H4 (cell line): ENCODE measurements at places on chromosomes 5 and 9.

DNA sequence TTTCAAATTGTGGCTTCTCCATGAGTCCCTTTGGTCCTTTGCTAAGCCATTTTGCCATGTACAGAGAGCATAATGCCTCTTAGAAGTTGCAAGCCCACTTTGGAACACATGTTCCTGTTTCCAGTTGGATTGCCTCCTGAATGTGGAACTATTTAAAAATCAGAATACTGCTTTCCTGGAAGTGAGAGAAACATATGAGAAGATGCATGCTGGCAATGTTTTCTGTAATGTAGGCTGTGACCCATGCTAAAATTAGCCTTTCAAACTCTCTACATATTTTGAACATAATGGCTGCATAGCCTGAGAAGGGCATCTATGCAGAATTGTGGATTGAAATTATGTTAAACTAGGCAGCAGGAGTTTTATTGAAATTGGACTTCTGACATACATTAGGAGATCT is 175.5 kb upstream of the PAPPA start:
- no peak for DNase-seq

DNA sequence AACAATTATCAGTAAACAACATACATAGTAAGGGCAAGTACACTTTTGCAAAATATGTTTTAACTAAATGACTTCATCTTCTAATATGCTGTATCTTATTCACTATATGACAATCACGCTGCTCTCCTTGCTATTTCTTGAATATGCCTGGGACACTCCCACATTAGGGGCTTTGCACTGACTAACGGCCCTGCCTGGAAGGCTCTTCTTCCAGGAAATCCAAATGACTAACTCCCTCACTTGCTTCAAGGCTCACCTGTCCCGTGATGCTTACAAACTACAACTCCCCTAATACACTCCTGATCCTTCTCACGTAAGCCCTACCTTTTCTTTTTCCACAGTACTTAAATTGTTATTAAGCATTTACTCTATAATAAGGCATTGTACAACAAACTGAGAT is 10.6 kb downstream of the ERP44 start:
- DNase-seq: no peak

GRCh38 chr5:125032286-125032685 is 285.8 kb upstream of the ZNF608 start:
- peak; percentile 37 for DNase-seq

DNA sequence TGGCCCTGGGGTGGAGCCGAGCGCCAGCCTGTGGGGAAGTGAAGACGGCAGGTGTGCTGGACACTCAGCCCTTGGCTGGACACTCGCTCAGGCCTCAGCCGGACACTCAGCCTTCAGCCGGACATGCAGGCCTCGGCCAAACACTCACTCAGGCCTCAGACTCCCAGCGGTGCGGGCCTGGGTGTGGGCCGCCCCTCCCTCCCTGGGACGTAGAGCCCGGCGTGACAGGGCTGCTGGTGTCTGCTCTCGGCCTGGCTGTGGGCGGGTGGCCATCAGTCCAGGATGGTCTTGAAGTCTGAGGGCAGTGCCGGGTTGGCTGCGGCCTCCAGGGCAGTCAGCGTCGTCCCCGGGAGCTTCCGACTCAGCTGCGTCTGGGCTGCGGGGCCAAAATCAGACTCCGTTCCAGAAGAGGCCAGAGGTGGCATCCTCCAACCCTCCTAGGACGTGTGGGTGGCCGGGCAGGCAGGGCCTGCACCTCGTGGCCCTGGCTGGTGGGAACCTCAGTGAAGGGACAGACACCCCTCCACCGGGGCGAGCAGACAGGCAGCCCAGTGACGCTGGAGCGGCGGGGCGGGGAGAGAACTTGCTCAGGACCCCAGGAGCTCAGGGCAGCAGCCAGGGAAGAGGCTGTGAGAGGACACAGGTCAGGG is 28.4 kb downstream of the SLC6A18 start:
- no peak for DNase-seq

DNA sequence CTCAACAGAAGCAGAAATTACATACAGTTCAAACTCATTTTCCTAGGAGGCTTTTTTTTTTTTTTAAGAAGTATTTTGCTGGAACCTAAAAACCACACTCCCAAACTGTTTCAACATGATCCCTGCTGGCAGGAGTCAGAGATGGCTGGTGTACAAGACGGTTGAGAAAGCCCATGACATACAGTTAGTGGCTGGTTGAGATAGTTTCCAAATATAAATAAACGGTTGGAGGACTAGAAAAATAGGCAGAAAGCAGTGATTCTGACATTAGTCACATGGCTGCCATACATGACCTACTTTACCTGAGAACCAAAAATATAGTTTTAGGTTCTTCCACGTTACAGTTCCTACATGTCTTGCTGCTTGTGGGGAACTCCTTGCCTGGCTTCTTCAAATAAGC is 31.7 kb upstream of the BASP1 start:
- DNase-seq: peak; percentile 76

- no peak for DNase-seq
These were observed 134.2 kb downstream of the SPATA31D1 start for GRCh38 chr9:82122731-82123130.

GRCh38 chr5:78797936-78798672 is 149.5 kb upstream of the LHFPL2 start:
- no peak for DNase-seq

GRCh38 chr5:424301-425110 is 18.5 kb upstream of the EXOC3 start:
- DNase-seq: no peak

DNA sequence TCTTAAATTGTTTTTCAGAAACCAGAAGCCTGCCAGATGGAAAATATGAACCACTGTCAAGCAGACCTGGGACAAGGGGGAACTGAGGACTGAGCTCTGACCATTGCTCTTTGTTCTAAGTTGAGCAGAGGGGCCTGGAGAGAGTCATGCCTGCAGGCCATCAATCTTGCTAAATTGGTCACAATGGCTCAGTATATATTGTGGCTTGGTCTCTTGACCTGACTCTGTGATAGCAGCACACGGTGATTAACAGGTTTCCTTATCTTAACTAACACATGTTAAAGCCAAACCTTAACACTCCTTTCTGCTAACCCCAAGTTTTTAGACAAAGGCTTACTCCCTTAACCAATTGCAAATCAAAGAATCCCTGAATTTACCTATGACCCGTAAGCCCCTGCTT is 1281.2 kb upstream of the NUDT12 start:
- DNase-seq: no peak

GRCh38 chr9:76697554-76697953 is 66.7 kb upstream of the PCA3 start:
- no peak for DNase-seq

DNA sequence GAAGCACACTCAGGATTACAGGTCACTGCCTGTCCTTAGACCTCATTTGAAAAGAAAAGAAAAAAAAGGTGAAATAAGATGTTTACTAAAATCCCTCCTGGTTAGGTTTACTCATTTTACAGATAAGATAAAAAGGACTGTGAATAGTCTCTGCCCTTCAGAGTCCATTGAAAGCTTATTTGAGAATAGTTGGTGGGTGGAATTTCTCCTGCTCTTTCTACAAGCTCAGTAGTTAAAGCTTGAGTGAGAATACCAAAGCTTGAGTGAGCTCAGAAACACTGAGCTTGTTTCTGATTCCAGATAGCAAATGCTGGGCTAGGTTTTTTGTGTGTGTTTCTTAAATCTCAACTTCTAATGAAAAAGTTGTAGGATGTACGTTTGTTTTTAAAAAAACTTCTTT is 106.7 kb downstream of the SLF1 start:
- DNase-seq: no peak

DNA sequence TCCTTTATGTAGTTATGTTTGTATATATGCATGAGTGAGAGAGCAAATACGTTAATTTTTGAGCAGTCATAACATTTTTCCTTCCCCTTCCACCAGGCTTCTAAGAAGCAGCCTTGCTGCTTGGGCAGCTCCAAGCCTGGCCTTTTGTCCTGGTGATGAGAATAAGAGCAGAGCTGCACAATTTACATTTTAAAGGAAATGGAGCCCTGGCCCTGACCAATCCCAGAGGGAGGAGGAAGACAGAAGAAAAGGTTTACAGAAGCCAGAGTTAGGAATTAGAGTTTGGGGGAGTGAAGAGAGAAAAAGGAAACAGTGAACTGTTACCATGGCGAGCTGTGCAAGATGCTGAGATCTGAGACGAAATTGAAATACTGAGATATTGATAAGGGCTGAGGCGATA is 25.3 kb upstream of the EFNA5 start:
- DNase-seq: no peak

DNA sequence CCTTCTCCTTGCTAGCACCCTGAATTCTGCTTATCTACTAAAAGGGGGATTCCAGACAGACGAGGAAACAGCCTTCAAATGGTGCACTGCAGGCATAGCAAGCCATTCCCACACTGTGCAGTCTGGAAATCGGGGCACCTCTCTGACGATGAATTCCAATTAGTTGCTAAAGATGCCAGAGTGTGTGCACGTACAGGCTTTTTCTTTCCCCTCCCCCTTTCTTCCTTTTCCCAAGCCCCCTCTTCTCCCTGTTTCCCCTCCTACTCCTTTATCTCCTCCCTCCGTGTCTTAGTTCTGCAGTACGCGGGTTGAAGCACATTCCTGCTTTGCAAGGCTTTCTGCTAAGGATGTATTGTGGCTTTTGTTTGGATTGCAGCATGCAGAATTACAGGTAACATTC is at the start of gene GPR21:
GPR21 (plus strand) TSS at position 316 of the 400 bp plus-strand sequence. CDS start 900 bp downstream, outside the sequence.
- DNase-seq: no peak

GRCh38 chr9:130320723-130321481 is 55.3 kb downstream of the HMCN2 start:
- no peak for DNase-seq

DNA sequence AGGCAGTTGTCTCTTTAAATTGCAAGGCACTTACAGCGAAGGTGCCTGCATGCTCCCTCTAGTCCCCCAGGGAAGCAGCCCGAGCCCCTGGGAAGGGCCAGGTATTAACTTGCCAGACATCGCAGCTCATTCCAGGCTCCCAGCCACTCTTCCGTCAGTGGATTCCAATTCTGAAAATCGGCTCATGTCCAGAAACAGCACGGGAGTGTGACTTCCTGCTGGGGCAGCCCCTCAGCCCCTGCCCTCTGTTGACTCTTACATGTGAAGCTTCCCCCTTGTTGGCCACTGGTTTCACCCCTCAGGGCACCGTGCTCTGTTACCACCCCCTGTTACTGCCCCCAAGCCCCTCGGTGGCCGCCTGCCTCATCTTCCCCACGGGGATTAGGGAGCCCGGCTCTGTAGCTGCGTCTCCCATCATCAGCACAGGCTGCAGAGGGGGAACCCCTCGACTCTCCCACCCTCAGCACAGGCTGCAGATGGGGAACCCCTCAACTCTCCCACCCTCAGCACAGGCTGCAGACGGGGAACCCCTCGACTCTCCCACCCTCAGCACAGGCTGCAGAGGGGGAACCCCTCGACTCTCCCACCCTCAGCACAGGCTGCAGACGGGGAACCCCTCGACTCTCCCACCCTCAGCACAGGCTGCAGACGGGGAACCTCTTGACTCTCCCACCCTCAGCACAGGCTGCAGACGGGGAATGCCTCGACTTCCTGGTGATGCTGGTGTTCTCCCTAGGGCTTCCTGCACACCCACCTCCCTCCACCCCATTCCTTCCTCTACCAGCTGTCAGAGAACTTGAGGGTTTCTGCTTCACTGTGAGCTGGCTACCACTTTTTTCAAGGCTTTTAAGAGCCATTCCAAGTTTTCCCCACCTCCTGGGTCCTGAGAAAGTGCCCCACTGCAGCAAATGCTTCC is 11.1 kb upstream of the CACNA1B start:
- DNase-seq: no peak

DNA sequence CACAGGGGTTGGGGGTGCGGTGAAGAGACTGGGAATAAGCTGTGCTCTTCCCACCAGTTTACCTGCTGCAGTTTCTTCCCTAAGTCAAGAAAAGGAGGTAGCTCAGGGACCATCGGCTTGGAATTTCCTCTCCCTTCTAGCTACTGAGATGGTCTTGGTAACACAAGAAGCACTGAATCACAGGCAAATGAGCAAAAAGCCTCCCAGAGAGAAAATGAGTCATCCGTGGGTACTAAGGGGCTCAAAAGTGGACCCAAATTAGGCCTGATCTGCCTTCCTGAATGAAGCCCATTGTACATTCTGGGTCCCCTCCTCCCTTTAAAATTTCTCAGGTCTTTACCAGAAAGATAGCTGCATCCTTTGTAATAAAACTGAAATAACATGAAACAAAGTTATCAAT is 49.9 kb downstream of the PTPN3 start:
- DNase-seq: no peak

- no peak for DNase-seq
These were observed 4.4 kb upstream of the MEF2C start for GRCh38 chr5:88887342-88887741.

GRCh38 chr9:104725014-104725413 is 22.5 kb upstream of the NIPSNAP3A start:
- no peak for DNase-seq

- DNase-seq: no peak
These were observed 40.2 kb downstream of the MRPL36 start for GRCh38 chr5:1759378-1759970.

DNA sequence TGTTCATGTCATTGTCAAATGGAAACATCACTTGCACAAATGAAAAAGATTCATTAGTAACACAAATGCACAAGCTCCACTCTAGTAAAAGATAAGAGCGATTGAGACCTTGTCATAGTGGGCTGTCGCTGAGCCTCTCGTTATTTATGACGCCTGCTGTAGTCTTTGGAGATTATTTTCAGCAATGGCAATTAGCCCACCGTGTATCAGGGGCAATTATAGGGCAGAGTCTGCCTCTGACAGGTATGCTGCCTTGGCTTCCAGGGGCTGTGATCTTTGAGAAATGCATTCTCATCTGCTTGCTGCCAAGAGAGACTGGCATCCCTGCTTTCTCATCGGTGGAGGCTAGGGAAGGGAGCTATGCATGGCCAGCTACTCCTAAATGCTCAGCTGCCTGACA is 426.8 kb upstream of the CLINT1 start:
- no peak for DNase-seq

DNA sequence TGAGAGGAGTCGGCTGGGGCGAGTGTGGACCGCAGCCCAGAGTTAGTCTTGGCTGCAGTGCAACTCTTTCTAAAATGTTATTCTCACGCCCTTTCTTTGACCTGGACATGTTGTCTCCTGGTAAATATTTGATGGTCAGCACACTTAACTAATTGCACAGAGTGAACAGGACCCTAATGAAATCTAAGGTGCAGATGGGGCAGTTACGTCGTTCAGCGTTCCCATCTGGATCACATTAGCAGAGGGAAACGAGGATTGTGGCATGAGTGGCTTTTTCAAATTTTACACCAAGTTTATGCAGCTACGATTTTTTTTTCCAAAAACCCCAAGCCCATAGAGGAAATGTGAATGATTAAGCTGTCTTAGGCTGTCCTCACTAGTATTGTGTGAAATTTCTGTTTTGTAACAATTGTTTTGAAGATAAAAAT is 483 bp downstream of the C9orf85 start:
- no peak for DNase-seq

DNA sequence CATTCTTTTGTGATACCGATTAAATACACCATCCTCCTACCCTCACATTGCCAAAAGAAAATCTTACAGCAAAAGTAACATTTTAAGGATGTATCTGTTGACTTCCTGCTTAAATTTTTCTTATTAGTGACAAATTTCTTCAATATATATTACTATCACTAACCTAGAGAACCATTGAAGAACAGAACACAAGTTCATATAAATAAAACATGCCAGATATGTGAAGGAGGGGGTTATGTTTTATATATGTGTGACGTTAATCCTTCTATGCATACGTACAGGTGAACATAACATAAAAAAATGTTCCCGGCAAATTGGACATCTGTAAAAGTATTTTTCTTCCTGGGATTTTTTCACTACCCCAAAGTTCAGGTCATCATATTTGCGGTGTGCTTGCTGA is at the start of gene OR13F1:
OR13F1 (plus strand) TSS at position 301 of the 400 bp plus-strand sequence; CDS start at position 301, 0 bp downstream.
- DNase-seq: no peak

GRCh38 chr5:103706939-103707682 is 144.5 kb upstream of the NUDT12 start:
- DNase-seq: no peak
